ENCODE measurements at places on chromosomes 11 and 22. TPM values are rescaled to one million over a fixed set of nuclear protein-coding genes. Genes with fewer than 3 reads are reported as not detected.

Gene CYTH4
- total RNA-seq = 0.26 TPM

Gene EXT2
- 177 TPM for total RNA-seq

GRCh38 chr11:113248702-113249490 lies 65.5 kb upstream of the TTC12 start:
- H3K4me3 ChIP-seq = no peak overlapping the region
- H3K36me3 ChIP-seq = no peaks in the 10 kb centered on the region
- no peaks in the 10 kb centered on the region for H3K27me3 ChIP-seq
- no peaks in the 10 kb centered on the region for H3K4me1 ChIP-seq

GRCh38 chr22:26041931-26042330 lies 127.3 kb upstream of the SEZ6L start:
- H3K36me3 ChIP-seq = no peaks in the 10 kb centered on the region
- no peak for DNase-seq
- no peaks in the 10 kb centered on the region for H3K4me1 ChIP-seq
- no peaks in the 10 kb centered on the region for H3K27me3 ChIP-seq

Gene CNTN5
- not detected for total RNA-seq

Gene NLRP6
- total RNA-seq = not detected

Gene SLC22A9
- total RNA-seq = not detected

Gene CSTPP1
- total RNA-seq = 13.9 TPM

Gene FZD4
- total RNA-seq = 15.7 TPM

Gene ARHGAP8
- total RNA-seq = 0.17 TPM

- peak; percentile 10 for DNase-seq
- peaks cover 2% of the 10 kb centered on the region for H3K36me3 ChIP-seq
- peak overlapping the region; percentile 93 for H3K27ac ChIP-seq
- H3K4me1 ChIP-seq = peaks cover 10% of the 10 kb centered on the region
- H3K27me3 ChIP-seq = no peaks in the 10 kb centered on the region
- peak overlapping the region; percentile 95 for H3K4me3 ChIP-seq
These were observed 483 bp upstream of the HYLS1 start for GRCh38 chr11:125886997-125887372.

Gene ENTHD1
- not detected for total RNA-seq

Gene SLC22A8
- total RNA-seq = not detected

DNA sequence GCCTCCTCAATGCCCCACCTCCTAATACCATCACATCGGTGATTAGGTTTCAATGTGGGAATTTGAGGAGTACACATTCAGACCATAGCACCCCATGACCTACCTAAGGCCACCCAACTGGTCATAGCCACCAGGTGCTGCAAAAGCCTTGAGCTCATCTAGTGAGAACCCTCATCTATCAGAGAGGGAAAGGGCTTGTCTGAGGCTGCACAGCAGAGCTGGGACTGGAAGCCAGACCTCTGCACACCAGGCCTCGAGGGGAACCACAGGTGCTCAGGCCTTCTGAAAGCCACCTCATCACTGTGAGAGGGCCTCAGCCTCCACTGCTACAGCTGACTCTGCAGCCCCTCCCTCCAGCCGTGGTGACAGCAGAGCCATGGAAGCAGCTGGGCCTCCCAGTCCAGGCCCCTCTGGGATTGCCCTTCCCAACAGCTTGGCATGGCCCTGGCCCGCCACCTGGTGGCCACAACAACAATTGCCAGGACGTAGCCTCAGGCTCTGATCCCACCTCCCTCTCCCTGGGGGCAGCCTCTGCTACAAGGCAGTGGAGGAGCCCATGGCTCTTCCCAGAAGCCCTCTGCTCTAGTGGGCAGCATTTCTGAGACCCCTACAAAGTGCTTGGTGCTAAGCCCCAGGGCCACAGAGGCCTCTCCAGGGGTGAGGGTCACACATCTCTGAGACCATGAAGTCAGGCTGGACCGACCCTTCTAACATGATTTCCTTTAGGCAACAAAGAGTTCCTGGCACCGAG lies 41.0 kb upstream of the PRDM11 start:
- no peak overlapping the region for H3K27ac ChIP-seq
- peaks cover 4% of the 10 kb centered on the region for H3K27me3 ChIP-seq
- H3K36me3 ChIP-seq = no peaks in the 10 kb centered on the region

Gene TMEM25
- total RNA-seq = 21.3 TPM

DNA sequence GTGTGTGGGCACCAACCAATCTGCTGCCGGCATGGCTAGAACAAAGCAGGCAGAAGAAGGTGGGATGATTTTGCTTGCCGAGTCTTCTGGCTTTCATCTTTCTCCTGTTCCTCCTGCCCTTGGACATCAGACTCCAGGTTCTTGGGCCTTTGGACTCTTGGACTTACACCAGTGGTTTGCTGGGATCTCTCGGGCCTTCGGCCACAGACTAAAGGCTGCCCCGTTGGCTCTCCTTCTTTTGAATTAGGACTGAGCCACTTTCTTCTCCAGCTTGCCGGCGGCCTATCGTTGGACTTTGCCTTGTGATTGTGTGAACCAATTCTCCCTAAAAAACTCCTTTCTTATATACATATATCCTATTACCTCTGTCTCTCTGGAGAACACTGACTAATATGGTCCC lies 128.1 kb upstream of the TEAD1 start:
- no peaks in the 10 kb centered on the region for H3K27me3 ChIP-seq
- no peak for DNase-seq
- H3K4me3 ChIP-seq = no peak overlapping the region
- peaks cover 19% of the 10 kb centered on the region for H3K4me1 ChIP-seq
- H3K36me3 ChIP-seq = no peaks in the 10 kb centered on the region

Gene SPA17
- total RNA-seq = 10.0 TPM

Gene RAPSN
- 0.17 TPM for total RNA-seq

DNA sequence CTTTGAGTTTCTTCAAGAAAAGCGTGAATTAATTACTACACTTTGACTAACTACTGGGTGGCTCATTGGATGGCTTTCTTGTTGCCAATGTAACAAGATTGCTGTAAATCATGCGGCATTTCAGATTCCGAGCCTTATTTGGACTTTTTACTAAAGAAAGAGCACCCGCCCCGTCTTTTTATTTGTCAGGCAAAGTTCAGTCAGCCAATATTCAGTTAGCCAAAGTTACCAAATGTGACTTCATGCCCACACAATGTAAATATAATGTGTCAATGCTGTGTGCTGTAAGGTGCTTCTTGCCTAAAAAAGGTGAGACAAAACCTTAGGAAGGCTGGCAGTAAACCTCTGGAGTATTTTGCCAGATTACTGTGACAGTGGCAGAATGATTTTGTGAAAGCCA lies 14.8 kb downstream of the FLI1 start:
- no peaks in the 10 kb centered on the region for H3K27me3 ChIP-seq
- H3K4me1 ChIP-seq = no peaks in the 10 kb centered on the region
- H3K36me3 ChIP-seq = no peaks in the 10 kb centered on the region

Gene PLCB3
- 34.2 TPM for total RNA-seq

- H3K36me3 ChIP-seq = no peaks in the 10 kb centered on the region
- H3K4me3 ChIP-seq = no peak overlapping the region
- H3K4me1 ChIP-seq = no peaks in the 10 kb centered on the region
These were observed 940 bp downstream of the IL18 start for GRCh38 chr11:112162761-112163546.

- no peaks in the 10 kb centered on the region for H3K36me3 ChIP-seq
- no peak overlapping the region for H3K4me3 ChIP-seq
- H3K27me3 ChIP-seq = no peaks in the 10 kb centered on the region
- peak overlapping the region; percentile 63 for H3K27ac ChIP-seq
These were observed 24.2 kb downstream of the OR5B17 start for GRCh38 chr11:58334708-58335107.

Data from fibroblast of lung (primary cell).